Tongue (tissue), 3 donors: ENCODE measurements at places on chromosomes 7 and 10. TPM values are rescaled to one million over a fixed set of nuclear protein-coding genes. Genes with fewer than 3 reads are reported as not detected.

Gene BUB3
- 94.6 TPM for total RNA-seq

Gene ARHGEF5
- total RNA-seq, result 7.4 TPM

Gene C10orf67
- total RNA-seq, result 0.82 TPM

Gene NUTM2B
- 0.10 TPM for total RNA-seq

Gene IL2RA
- not detected for total RNA-seq

Gene NEBL
- total RNA-seq, result 26.2 TPM

Gene PTN
- 85.1 TPM for total RNA-seq

Gene FRMD4A
- total RNA-seq, result 29.5 TPM

Gene SRI
- total RNA-seq, result 57.3 TPM

Gene STEAP2
- total RNA-seq, result 15.5 TPM

Gene OGA
- 191 TPM for total RNA-seq

Gene FFAR4
- total RNA-seq, result not detected

Gene PLPP4
- not detected for total RNA-seq

Gene SMO
- total RNA-seq, result 37.1 TPM

Gene FGFR2
- 50.6 TPM for total RNA-seq
